Natural killer cell treated with Interleukin-12 subunit alpha and Interleukin-12 subunit beta and Interleukin-15 and Interleukin-18, amount 100 ng/mL, for 72 hours (primary cell): ENCODE measurements at places on chromosomes 6 and 20.

GRCh38 chr6:125792172-125792571 lies 1.4 kb downstream of the NCOA7 start:
- no peak for DNase-seq

DNA sequence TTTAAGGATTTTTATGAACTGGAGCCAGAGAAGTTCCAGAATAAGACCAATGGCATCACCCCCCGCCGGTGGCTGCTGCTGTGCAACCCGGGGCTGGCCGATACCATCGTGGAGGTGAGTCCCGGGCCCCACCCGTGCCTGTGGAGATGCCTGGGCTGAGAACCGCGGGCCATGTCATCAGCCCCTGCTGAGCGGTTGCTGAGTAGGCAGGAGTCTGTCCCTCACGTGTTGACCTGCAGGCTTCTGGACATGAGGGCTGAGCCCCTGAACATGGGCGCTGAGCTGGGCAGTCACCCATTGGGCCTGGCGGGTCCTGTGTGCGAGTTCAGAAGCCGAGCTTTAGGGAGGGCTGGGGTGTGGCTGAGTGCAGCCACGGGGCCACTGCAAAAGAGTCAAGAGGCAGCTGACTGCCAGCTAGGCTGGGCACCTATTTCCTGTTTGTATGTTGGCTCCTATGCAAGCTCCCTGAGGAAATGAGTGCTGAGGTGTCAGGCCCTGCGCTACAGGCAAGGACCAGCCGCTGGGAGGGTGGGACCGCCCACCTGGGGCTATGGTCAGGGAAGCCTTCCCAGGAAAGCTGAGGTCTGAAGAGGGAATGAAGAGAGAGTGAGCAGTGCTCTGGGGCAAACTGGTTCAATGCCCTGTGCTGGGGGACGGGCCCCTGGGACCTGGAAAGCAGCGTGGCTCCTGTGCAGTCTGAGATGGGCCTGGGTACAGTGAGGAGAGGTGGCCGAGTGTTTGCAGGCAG lies 34.3 kb downstream of the PYGB start:
- no peak for DNase-seq

DNA sequence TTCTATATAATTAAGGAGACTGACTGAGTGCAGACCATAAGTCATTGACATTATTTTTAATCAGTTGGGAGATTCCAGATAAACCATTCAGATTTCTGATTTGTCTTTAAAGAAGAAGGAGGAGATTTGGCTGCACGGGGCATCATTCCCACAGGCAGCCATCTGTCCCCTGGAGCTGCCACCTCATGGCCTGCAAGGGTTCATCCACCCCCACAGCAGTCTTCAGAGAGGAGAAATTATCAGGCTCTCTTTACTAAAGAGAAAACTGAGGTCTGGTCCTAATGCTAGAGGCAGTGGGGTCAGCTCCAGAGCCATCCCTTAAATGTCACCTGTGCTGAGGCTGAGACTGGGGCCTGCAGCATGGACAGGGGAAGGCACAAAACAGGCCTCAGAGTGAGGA lies 501.3 kb upstream of the SULF2 start:
- no peak for DNase-seq

- DNase-seq, result no peak
Observed at GRCh38 chr6:45447005-45447404, 69.3 kb upstream of the SUPT3H start.

GRCh38 chr20:4671015-4671414 lies 50.7 kb upstream of the PRND start:
- no peak for DNase-seq

DNA sequence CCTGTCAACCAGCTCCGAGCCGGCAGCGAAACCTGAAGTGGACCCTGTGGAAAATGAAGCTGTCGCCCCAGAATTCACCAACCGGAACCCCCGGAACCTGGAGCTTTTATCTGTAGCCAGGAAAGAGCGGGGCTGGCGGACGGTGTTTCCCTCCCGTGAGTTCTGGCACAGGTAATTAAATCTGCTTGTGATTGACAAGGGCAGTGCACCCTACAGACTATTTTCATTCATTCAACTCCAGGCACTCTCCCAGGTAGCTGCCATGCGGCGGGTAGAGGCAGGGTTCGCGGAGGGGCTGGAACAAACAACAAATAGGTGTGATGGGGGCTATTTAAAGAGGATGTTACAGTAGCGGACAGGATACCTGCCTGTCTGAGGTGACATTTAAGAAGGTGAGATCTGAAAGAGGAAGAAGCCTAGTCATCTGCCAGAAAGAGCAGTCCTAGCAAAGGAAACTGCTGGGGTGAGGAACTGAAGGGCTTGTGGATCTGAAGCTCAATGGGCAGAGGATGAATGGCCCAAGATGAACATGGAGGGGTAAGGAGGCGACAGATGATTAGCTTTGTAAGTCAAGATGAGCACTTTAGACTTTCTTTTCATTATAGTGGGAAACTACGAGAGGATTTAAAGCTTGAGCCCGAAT lies 810 bp downstream of the MRPL18 start:
- DNase-seq, result no peak

- no peak for DNase-seq
Observed at GRCh38 chr6:53333439-53334408, 15.0 kb downstream of the ELOVL5 start.

DNA sequence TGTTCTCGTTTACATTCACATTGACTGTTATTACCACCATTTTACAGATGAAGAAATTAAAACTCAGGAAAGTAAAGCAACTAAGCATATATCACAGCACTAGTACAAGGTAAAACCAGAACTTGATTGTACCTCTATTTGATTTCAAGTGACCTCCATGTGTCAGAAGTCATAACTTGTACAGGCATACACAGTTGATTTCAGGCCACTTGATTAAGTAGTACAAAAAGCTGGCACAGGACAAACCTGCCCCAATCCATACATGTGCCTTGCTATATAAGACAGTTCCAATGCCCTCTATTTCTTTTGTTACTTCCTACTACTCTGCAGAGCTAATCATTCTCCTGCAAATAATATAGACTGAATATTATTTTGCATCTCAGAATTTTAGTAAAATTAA lies 58.8 kb upstream of the VGLL2 start:
- no peak for DNase-seq

GRCh38 chr6:24692848-24693592 lies 25.9 kb downstream of the C6orf62 start:
- DNase-seq, result no peak

DNA sequence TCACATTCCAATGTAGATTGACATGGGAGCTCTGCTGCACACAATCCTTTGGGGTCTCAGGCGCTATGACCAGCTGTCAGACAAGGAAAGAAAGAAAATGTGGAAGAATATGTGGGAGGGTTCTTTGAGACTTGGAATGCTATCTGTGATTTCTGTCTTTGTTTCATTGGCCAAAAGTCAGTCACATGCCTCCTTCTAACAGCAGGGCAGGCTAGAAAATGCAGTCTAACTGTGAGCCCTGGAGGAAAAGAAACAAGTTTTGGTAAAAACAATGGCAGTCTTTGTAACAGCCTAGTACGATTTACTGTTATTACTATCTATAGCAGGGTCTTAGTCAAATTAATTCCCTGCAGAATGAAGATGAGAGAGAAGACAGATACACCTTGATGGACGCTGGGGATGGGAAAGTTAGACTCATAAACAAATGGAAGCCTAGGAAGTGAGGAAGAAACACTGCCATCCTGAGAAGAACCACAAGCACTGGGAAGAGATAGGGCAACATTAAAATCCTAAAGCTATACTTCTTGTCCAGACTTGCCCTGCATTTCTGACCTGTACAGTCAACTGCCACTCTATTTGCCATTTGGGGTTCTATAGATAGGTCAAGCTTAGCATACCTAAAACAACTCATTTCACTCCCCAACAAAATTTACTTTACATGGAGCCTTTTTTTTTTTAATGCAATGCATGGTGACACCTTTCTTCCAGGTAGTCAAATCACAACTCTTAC lies 833.0 kb downstream of the KIF16B start:
- no peak for DNase-seq

DNA sequence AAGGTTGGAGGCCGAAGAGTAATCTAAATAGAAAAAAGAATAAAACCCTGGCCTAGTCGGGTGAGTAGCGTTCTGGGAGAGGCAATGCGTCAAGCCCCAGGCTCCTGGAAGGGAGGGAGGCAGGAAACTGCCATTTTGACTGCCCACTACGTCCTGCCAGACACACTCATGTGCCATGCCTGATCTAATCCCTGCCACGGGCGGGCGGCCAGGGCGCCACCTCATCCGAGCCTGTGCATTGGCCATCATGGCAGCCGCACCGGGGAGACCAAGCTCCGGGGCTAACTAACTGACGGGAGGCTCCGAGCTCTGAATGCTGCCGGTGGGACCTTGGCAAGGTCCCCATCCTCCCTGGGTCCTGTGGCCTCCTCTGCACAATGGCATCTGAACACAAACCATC lies 68.8 kb downstream of the INSM1 start:
- no peak for DNase-seq
